NCI-H2227 treated with DMSO at 0.1 percent for 48 hours (cell line): ENCODE measurements at places on chromosomes 5 and 9.

DNA sequence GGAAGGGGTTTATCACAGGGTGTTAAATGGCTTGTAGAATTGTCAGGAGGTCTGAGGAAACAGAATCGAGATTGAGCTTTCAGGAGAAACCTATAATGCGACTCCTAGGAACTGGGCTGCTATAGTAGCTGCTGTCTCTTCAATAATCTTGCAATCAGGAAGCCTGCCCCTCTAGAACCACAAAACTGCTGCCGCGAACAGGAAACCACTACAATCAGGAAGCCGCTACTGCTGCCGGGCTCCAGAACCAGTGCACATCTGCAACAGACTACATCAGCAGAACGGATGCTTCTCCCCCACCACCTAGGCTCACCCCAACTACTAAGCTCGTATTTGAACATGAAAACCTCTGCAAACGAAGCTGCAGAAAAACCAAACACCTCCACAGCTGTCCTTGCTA lies 31.6 kb downstream of the TNFSF8 start:
- no peak for DNase-seq

DNA sequence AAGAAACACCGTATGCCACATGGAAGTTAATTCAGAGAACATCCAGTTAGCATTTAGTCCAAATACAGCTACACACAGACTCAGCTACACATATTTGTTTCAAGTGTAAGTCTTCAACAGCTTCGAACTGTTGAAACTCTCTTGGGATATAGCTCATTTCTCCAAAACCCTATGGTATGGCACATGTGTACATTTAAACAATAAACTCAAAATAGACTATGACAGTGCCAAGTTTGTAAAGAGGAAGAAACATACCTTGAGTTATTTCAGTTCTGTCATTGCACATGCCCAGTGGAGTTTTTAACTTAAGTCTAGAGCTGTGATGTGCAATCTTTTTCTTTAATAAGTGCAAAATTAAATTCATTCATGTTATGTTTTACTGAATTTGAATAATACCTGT lies 155.1 kb upstream of the RAI14 start:
- no peak for DNase-seq

DNA sequence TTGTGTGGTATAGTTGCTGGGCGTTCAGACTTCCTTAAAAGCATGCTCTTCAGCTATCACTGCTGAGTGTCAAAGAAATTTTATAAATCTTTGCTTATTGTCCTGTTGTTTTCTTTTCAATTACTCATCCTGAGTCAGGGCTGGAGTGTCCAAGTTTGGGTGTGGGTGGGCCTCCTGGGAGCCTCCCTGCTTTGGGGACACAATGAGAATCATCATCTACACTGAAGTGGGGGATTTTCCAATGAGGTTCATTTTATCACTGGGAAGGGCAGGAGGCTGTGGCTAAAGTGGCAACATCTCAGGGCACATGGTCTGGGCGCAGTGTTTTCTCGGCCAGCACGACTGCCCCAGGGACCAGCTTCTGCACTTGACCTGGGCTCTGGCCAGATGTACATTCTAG lies 19.5 kb downstream of the GFPT2 start:
- no peak for DNase-seq

DNA sequence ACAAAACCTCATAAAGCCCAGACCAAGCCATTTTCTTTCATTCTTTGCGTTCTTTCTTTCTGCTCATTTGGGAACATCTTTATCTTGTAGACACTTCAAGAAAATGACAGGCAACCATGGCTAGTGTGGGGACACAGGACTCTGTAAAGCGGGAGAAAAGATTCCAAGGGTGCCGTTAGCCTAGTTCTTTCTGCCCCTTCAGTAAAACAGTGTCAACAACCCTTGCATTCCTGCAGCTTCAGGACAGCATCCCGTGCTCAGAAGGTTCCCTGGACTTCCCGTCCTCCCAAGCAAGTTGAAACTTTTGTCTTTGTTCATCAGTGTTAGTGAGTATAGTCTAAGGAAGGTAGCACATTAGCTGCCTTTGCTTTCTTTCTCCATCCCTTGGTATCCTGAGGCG lies 41.9 kb downstream of the TAS2R1 start:
- DNase-seq = no peak

DNA sequence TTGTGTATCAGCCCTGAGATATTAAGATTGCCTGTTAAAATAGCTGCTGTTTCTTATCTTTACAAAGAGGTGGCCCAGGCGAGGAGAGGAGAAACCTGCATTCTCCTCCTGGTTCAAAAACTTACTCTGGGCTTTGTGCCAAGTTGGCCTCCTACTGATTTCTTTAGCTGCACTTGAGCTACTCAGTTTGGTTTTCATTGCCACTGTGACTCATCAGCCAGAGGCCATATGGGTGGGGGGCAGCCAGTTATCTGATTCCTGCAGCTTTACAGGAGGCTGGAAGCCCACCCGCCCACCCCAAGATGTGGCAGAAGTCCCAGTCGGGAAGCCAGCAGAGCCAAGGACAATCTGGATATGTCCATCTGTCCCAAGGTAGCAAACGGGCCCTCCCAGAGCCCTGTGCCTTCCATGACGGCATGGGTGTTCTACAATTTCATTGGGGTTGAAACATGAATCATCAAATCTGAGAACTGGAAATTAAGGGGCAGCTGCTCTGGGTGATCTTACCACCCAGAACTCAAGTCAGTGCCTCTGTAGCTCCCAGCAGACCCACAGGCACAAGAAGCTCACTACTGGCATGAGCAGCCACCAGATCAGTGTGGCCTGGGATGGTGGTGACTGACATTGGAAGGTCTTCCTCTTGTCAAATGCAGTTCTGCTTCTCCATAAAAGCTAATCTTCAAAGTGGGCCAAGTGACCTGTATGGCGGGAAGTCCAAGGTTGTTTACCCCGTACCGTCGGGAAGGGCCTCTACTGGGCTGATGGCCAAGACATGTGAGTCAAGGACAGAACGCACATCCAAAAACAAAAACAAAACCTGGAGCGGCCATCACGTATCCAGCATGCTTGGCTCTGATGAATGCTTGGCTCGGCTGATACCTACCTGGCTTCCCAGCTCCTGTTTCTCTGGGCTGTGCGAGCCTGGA lies 15.6 kb downstream of the FCN2 start:
- DNase-seq = no peak

DNA sequence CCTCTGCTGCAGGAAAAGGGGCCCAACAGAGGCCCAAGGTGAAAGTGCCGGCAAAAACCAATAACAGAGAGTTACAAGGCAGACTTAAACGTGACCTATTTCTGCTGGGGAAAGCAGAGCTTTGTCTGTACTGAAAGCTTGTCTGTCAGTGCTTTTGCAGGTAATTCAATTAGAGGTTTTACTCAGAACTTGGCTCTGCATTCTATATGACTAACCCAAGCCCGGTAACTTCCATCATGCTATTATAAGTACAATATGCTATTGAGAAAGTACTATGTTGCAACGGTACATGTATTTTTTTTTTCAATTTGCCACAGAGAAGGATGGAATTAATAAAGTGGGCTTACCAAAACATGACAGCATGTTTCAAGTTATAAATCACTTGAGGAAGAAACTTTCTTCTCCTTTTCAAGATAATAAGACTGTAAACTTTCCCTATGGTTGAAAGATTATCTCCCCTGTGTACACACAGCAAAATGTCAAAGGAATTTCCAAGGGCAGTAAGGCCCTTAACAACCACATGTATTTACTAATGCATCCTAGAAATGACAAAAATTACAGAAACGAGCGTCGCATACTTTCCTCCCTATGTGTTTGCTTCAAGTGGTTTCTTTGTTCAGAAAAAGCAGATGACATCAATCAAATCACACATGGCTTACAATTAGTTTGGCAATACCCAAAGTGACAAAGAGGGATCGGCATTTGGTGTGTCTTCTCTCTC lies 282.4 kb downstream of the EFNA5 start:
- peak; percentile 21 for DNase-seq

DNA sequence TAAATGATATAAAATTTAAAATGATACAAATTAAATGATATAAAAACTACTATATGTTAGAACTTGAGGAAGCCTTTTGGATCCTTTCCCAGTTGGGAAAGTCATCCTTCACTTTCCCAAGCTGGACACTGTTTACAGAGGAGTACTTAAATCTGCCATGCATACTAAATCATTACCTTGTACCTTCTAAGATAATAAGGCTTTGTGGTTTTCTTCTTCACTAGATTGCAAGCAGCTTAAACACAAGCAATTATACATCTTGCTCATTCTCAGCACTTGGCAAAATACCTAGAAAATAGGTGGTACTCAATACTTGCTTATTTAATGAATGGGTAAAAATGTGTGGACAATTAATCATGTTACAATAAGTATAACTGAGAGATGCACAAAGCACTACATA lies 666.8 kb downstream of the PTPRD start:
- no peak for DNase-seq

DNA sequence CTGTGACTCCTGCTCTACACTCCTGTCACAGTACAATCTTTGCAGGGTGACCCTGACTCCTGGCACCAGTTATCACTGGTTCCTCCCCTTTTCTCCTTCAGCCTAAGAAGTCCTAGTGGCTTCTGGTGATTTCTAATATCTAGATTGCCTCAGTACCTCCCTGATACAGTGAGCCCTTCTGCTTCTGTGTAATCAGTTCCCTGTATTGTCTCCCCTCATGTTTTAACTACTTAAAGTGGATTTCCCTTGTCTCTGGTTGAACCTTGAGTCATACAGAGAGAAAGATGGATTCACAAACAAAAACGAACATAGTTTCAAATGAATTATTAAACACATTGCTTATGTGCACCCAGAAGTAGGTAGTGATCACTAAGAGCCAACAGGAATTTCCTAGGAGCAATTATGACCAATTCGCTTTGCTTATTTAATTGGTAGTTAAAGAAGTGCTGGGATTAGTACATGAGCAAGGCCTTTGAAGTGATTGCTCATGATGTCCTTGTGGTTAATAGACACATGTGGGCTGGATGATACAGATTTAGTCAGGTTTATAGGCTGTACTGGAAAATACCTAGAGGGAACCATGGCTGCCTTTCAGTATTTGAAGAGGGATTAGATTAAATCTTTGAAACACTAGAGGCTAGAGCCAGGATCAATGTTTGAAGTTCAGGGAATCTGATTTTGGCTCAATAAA lies 145.8 kb upstream of the MEF2C start:
- DNase-seq = no peak

DNA sequence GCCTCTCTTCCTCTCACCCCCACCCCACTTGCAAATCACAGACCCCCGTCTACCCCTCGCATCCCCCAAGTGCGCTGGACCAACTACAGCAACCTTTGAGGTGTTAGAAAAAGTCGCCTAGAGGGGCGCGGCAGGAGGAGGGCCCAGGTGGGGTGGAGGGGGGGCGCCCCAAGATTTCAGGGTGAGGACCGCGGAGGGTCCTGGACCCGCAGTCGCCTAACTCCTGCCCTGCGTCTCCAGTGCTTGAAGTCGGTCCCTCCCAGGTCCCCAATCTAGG lies 379 bp upstream of the EGFLAM start:
- DNase-seq = no peak

GRCh38 chr5:175749591-175749990 lies 91.7 kb downstream of the HRH2 start:
- DNase-seq = no peak

- DNase-seq = no peak
Measured at GRCh38 chr5:127943061-127943371, 140.6 kb upstream of the SLC12A2 start.

DNA sequence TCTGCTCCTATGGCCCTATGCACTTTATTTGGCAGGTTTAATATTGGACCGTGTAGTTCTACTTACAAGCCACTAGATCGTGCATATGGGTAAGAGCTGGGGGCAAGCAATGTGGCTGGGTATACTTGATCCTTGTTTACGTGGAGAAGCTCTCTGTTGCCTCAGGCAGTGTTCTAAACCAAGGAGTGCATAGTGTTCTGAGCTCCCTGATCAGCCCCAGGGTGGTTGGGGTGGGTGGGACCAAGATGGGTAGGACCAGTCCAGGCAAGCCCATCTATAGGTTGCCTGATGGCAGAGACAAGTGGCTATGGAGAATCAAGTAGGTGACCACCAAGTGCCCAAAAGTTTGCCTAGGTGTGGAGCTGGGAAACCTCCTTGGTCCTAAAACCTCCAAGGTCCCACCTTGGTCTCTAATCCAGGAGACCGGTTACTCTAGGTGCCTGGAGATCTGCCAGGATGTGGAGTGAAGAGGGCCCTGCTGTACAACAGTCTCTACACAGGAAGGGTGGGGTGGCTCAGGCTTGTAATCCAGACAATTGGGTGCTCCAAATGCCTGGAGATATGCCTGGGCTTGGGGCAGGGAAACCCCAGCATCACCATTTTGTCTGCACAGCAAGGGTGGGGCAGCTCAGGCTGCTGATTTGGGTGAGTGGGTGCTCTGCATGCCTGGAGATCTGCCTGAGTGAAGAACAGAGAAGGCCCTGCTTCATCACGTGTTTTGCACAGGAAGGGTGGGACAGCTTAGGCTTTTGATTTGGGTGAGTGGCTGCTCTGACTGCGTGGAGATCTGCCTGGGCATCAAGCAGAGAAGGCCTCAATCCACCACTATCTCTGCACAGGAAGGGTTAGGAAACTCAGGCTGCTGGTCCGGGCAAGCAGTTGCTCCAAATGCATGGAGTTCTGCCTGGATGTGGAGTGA lies 659.8 kb downstream of the TLE4 start:
- no peak for DNase-seq
